Fibroblast of the aortic adventitia (primary cell): ENCODE measurements at places on chromosomes 11 and 22. TPM values are rescaled to one million over a fixed set of nuclear protein-coding genes. Genes with fewer than 3 reads are reported as not detected.

KIRREL3 gene
- total RNA-seq, result 0.08 and 0.45 TPM in 2 replicates

LRRC56 gene
- 0.45 and 1.2 TPM in 2 replicates for total RNA-seq

SCGB1D2 gene
- total RNA-seq, result not detected in 2 replicates

CNGA4 gene
- total RNA-seq, result not detected in 2 replicates

CASP5 gene
- not detected in 2 replicates for total RNA-seq

MB gene
- total RNA-seq, result not detected in 2 replicates

MS4A14 gene
- not detected in 2 replicates for total RNA-seq

MUC6 gene
- total RNA-seq, result under 0.01 TPM in 1 of 2 replicates, not detected in the other

ABTB2 gene
- total RNA-seq, result 0.82 and 1.7 TPM in 2 replicates

GGTLC3 gene
- not detected in 2 replicates for total RNA-seq

TPBGL gene
- 0.08 TPM in 1 of 2 replicates, not detected in the other for total RNA-seq

NRIP3 gene
- 4.3 and 21.3 TPM in 2 replicates for total RNA-seq
